Stimulated activated CD4-positive, alpha-beta T cell treated with anti-CD3 and anti-CD28 coated beads, TNF-alpha, amount 100 ng/mL, for 4 hours (primary cell): ENCODE measurements at places on chromosomes 13 and 19.

DNA sequence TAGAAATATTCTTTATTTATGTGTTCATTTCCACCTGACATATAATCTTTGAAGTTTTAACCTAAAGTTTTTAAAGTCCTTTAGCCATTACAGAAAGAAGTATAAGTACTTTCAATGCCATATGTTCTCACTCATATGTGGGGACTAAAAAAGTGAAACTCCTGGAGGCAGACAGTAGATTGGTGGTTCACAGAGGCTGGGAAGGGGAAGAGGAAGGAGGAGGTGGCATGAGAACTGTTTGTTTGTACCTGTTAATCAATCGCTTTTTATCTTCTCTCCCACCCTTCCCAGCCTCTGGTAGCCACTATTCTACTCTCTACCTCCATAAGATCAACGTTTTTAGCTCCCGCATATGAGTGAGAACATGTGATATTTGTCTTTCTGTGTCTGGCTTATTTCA is 131.1 kb downstream of the MYO16 start:
- DNase-seq = no peak

- DNase-seq = peak; percentile 87
Measured at GRCh38 chr19:45643024-45643926, 4.1 kb upstream of the EML2 start.

- no peak for DNase-seq
Measured at GRCh38 chr13:22770891-22771290, 409.9 kb upstream of the SGCG start.

DNA sequence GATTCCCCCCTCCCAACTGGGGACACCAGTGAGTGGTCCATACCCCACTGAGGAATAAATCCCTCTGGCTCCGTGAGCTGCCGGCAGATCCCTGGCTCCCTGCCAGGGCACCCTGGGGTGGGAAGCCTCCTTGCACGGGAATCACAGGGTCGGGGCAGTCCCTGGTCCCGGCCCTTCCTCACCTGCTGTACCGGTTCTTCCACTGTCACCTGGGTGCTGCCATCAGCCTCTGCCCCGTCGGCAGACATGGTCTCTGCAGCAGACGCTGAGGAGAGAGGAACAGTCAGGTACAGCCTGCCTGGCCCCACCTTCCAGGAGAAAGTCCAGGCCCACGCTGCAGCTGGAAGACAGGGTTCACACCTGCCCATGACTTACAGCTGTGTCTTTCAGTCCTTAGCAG is 6.3 kb downstream of the PLIN3 start:
- DNase-seq = no peak

DNA sequence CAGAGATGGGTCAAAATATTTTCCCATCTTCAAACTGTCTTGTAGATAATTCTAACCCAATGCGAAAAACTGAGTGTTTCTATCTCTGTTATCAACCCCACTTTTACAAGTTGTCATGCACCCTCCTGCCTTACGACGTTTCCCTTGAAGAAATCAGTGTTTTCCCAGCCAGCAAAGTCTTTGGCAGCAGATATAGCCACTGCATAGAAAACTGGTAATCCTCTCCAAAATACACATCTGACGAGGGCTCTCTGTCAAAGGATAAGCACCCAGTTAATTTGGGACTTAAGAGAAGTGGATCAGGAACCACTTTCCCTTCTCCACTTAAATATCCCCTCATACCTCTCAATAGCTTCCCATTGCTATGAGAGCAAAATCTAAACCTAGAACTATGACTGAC is 351.9 kb upstream of the MIR17HG start:
- DNase-seq = no peak

- DNase-seq = no peak
Measured at GRCh38 chr19:38134540-38135149, 89.4 kb downstream of the DPF1 start.

- no peak for DNase-seq
Measured at GRCh38 chr13:73967397-73968165, 166.6 kb downstream of the KLF12 start.
